ENCODE measurements at places on chromosomes 4 and X. TPM values are rescaled to one million over a fixed set of nuclear protein-coding genes. Genes with fewer than 3 reads are reported as not detected.

- no peak overlapping the region for H3K27ac ChIP-seq
- H3K27me3 ChIP-seq = no peaks in the 10 kb centered on the region
- no peaks in the 10 kb centered on the region for H3K4me1 ChIP-seq
- DNase-seq = no peak
Observed at GRCh38 chr4:105644257-105644656, 64.2 kb downstream of the INTS12 start.

- no peak overlapping the region for H3K27ac ChIP-seq
- H3K4me1 ChIP-seq = no peaks in the 10 kb centered on the region
- no peaks in the 10 kb centered on the region for H3K36me3 ChIP-seq
- H3K4me3 ChIP-seq = peak overlapping the region; percentile 60
- no peak for DNase-seq
Observed at GRCh38 chr4:30723201-30723955, 3.2 kb downstream of the PCDH7 start.

GRCh38 chrX:38991656-38992440 is 190.6 kb downstream of the MID1IP1 start:
- no peaks in the 10 kb centered on the region for H3K36me3 ChIP-seq
- H3K27ac ChIP-seq = peak overlapping the region; percentile 40
- no peaks in the 10 kb centered on the region for H3K27me3 ChIP-seq
- H3K4me3 ChIP-seq = no peak overlapping the region
- DNase-seq = no peak

GRCh38 chrX:151921866-151922265 is 9.2 kb downstream of the MAGEA4 start:
- H3K4me3 ChIP-seq = no peak overlapping the region
- H3K4me1 ChIP-seq = no peaks in the 10 kb centered on the region
- DNase-seq = no peak
- H3K27ac ChIP-seq = no peak overlapping the region

- no peaks in the 10 kb centered on the region for H3K4me1 ChIP-seq
- no peak overlapping the region for H3K27ac ChIP-seq
- H3K4me3 ChIP-seq = no peak overlapping the region
- DNase-seq = no peak
- no peaks in the 10 kb centered on the region for H3K36me3 ChIP-seq
Observed at GRCh38 chrX:115427861-115428410, 133.0 kb upstream of the PLS3 start.

Gene MND1
- 2.2 TPM for polyA plus RNA-seq

Gene SMPX
- polyA plus RNA-seq = 3.0 TPM

DNA sequence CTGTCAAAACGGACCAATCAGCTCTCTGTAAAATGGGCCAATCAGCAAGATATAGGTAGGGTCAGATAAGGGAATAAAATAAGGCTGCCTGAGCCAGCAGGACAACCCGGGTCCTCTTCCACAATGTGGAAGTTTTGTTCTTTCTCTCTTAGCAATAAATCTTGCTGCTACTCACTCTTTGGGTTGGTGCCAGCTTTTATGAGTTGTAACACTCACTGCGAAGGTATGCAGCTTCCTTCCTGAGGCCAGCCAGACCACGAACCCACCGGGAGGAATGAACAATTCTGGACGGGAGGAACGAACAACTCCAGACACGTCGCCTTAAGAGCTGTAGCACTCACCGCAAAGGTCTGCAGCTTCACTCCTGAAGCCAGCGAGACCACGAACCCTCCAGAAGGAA is 287.8 kb downstream of the RAPGEF2 start:
- H3K4me1 ChIP-seq = no peaks in the 10 kb centered on the region
- peak overlapping the region; percentile 10 for H3K27ac ChIP-seq
- H3K36me3 ChIP-seq = no peaks in the 10 kb centered on the region
- DNase-seq = peak; percentile 84

Gene ATP2B3
- polyA plus RNA-seq = 0.12 TPM

Gene AADAT
- 11.1 TPM for polyA plus RNA-seq

- no peak for DNase-seq
- H3K27me3 ChIP-seq = no peaks in the 10 kb centered on the region
- no peak overlapping the region for H3K4me3 ChIP-seq
- H3K36me3 ChIP-seq = no peaks in the 10 kb centered on the region
- H3K4me1 ChIP-seq = peaks cover 32% of the 10 kb centered on the region
Observed at GRCh38 chr4:26140150-26140898, 180.5 kb upstream of the RBPJ start.

DNA sequence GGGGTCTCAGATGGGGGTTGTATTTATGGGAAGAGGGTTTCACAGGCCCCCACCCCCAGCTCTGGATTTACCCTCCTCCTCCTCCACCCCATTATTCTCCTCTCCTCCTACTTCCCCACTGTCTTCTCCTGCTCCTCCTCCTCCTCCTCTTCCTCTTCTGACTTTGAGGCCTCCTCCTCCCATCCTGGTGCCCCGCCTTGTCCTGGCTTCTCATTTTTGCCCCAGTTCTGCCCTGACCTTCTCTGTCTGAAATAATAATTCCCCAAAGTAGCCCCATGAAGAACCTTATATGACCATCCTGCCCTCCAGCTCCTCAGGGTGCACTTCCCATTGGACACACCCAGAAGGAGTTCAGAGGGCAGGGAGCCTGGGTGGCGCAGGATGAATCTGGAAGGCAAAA is 351.4 kb upstream of the GATB start:
- no peak overlapping the region for H3K4me3 ChIP-seq
- no peaks in the 10 kb centered on the region for H3K36me3 ChIP-seq
- no peak overlapping the region for H3K27ac ChIP-seq
- no peaks in the 10 kb centered on the region for H3K27me3 ChIP-seq
- H3K4me1 ChIP-seq = no peaks in the 10 kb centered on the region

Gene PHEX
- polyA plus RNA-seq = 0.16 TPM

Gene PPP4R3C
- polyA plus RNA-seq = not detected

DNA sequence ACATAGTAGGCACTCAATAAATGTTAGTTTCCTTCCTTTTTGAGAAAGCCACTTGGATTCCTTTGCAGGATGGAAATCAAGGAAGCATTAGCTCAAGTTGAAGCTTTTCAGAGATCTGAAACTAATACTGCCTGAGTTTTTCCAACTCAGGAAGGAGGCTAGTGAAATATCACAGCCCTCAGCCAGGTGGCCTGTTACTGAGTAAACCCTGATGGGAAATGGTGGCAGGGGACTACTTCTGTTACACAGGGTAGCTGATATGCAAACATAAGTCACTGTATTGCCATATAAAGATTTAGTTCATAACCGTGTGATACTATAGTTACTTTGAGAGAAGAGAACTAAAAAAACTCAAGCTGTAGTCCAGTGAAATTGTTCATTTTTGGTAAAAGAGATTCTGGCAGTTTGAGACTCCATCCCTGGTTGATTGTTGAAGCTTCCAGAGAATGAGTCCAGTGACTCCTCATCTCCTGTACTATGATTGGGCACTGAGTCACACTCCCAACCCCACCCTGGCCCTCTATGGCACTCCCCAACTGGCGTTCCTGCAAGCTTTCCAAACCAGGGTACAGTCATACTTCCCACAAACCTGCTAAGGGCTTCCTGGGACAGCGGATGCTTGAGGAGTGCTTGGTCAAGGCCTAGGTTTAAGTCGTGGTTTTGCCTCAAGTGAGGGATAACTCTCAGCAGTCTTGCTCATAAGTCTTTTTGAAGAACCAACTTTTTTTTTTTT is 81.8 kb downstream of the MID1IP1 start:
- H3K27me3 ChIP-seq = no peaks in the 10 kb centered on the region
- no peaks in the 10 kb centered on the region for H3K36me3 ChIP-seq
- DNase-seq = no peak
- no peaks in the 10 kb centered on the region for H3K4me1 ChIP-seq
- no peak overlapping the region for H3K4me3 ChIP-seq

DNA sequence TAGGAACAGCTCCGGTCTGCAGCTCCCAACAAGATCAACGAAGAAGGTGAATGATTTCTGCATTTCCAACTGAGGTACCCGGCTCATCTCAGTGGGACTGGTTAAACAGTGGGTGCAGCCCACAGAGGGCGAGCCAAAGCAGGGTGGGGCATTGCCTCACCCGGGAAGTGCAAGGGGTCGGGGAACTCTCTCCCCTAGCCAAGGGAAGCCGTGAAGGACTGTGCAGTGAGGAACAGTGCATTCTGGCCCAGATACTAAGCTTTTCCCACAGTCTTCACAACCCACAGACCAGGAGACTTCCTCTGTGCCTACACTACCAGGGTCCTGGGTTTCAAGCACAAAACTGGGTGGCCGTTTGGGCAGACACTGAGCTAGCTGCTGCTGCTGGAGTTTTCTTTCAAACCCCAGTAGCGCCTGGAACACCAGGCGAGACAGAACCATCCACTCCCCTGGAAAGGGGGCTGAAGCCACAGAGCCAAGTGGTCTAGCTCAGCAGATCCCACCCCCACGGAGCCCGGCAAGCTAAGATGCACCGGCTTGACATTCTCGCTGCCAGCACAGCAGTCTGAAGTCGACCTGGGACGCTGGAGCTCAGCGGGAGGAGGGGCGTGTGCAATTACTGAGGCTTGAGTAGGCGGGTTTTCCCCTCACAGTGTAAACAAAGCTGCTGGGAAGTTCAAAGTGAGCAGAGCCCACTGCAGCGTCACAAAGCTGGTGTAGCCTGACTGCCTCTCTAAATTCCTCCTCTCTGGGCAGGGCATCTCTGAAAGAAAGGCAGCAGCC is 84.6 kb downstream of the THOC2 start:
- H3K4me1 ChIP-seq = peaks cover 7% of the 10 kb centered on the region
- H3K27ac ChIP-seq = peak overlapping the region; percentile 90
- H3K36me3 ChIP-seq = no peaks in the 10 kb centered on the region

- H3K27me3 ChIP-seq = no peaks in the 10 kb centered on the region
- H3K4me3 ChIP-seq = no peak overlapping the region
- H3K36me3 ChIP-seq = no peaks in the 10 kb centered on the region
- H3K4me1 ChIP-seq = peaks cover 22% of the 10 kb centered on the region
Observed at GRCh38 chr4:184284742-184285141, 67.1 kb upstream of the ENPP6 start.

GRCh38 chrX:130296743-130297142 is 28.0 kb upstream of the ZNF280C start:
- H3K4me1 ChIP-seq = peaks cover 3% of the 10 kb centered on the region
- H3K36me3 ChIP-seq = no peaks in the 10 kb centered on the region
- peak overlapping the region; percentile 18 for H3K27ac ChIP-seq
- no peak for DNase-seq

Gene EGFL6
- 131 TPM for polyA plus RNA-seq

DNA sequence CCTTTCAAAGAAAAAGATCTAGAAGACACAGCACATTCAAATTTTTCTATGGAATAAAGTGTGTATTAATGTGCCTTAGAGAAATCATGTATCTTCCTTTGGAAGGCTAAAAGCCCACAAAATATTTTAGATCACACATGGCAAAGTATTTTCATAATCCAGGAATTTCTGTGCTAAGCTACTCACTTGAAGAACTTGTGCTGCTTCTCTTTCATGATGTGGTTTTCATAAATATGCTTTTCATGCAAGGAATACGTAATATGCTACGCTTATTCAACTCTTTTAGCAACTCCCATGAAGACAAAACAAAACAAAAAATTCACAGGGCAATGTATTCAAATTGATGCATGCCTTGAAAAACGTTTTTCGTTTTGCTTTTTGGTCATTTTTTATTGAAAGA is 125.6 kb downstream of the ARHGAP24 start:
- no peaks in the 10 kb centered on the region for H3K36me3 ChIP-seq
- DNase-seq = no peak
- no peaks in the 10 kb centered on the region for H3K27me3 ChIP-seq

DNA sequence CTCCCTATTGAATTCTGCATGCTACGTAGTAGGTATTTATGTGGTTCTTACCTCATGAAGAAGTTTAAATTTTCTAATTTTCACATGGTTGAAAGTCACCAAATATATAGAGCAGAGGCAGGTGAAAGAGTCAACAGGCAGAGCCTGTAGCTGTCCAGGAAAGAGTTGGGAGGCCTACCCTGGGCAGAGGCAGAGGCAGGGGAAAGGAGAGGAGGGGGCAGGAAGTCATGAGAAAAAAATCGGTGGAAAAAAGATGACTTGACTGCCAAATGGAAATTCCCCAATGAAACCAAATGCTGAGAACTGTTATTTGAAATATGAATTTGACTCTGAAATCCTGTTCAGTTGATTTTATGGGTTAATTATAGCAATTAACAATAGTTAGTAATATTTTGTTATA is 23.1 kb upstream of the GPR34 start:
- H3K27me3 ChIP-seq = no peaks in the 10 kb centered on the region
- no peak overlapping the region for H3K27ac ChIP-seq
- H3K36me3 ChIP-seq = no peaks in the 10 kb centered on the region
- DNase-seq = no peak

DNA sequence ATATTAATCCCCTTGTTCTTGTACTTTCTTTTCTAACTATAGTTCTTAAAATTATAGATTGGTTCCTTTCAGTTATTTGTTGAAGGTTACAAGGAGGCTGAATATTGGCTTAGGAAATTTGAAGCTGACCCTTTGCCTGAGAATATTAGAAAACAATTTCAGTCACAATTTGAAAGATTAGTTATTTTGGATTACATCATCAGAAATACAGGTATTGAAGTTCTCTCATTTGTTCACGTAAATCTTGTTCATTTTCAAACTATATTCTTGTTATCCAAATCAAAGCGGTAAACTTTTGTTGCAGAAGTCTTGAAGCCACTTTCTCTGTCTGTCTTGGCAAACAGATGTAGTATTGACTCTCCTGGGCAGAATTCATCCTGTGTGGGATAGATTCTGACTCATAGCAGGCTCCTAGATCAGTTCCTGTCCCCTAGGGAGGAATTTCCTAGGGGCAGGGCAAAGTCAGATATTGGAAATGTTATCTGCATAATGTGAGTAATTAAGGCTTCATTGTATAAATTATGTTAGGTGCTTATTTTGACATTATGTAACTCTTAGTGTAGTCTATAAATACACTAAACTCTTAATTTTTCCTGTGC is 25.2 kb downstream of the PI4K2B start:
- DNase-seq = no peak
- H3K4me1 ChIP-seq = no peaks in the 10 kb centered on the region
- no peaks in the 10 kb centered on the region for H3K36me3 ChIP-seq
- H3K4me3 ChIP-seq = no peak overlapping the region
- H3K27me3 ChIP-seq = no peaks in the 10 kb centered on the region

DNA sequence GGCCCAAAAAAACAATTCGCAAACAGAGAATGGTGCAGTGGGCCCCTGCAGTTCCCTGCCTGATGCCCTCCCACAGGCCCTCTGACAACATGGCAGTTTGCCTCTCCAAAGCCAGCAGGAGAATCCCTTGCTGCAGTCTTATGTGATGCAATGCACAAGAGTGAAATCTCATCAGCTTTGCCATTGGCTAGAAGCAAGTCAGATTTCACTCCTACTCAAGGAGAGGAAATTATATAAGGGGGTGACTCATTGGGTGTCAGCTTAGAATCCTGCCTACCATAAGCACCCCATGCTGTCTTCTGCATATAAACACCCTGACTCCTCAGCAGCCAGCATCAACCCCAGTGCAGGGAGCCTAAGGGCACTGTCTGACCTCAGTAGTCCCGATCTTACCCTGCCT is 157.3 kb upstream of the LDB2 start:
- H3K27ac ChIP-seq = no peak overlapping the region
- peaks cover 14% of the 10 kb centered on the region for H3K4me1 ChIP-seq
- no peaks in the 10 kb centered on the region for H3K27me3 ChIP-seq
- no peak for DNase-seq
- no peaks in the 10 kb centered on the region for H3K36me3 ChIP-seq
- no peak overlapping the region for H3K4me3 ChIP-seq

All from hepatocyte (in vitro differentiated cells).